ENCODE measurements at places on chromosomes 12 and 14.

DNA sequence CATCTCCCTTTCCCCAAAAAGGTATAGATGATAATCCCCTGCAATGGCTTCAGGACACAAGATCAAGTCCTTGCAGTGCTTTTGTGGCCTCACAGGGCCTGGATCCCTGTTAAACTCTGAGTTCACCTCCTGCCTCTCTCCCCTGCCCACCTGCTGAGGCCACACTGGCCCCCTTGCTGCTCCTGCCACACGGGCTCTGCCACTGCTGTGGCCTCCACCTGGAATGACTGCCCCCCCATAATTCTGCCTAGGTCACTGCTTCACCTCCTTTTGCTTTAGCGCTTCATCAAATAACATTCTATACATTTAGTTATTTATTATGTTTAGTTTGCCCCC lies 653 bp upstream of the IFI27 start:
- DNase-seq: no peak

GRCh38 chr12:52655720-52656124 lies 3.7 kb upstream of the KRT2 start:
- no peak for DNase-seq

- no peak for DNase-seq
Observed at GRCh38 chr12:44076871-44077270, 241.0 kb downstream of the TMEM117 start.

DNA sequence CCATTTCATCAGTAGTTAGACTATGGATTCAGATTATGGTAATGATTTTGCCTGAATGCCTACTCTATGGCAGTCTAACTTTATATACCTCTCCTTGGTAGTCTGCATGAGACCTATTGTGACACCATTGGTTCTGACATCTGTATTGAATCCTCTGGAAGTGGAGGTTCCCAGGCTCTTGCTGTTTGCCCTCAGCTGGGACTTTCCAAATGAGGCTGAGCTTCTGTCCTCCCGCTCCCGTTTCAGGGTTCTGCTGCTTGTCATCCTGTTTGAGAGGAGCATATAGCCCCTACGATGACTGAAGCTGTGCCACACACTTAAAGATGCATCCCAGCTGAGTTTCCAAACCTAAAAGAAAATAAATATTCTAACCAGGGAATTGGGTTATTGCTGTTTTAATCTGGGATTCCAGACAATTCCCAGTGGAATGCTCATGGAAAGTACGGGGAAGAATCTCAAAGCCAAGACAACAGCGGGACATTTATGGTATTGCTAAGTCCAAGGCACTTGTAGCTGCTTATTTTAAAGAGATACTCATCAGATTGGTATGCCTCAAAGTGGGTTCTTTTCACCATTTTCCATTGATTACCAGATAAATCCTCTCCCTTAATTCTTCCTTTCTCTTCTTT lies 105.9 kb downstream of the ETV6 start:
- DNase-seq: peak; percentile 25

GRCh38 chr12:32756476-32757066 lies 874 bp upstream of the YARS2 start:
- peak; percentile 11 for DNase-seq

- peak; percentile 63 for DNase-seq
Observed at GRCh38 chr12:95918194-95918993, 24.0 kb downstream of the CCDC38 start.

GRCh38 chr12:9864913-9865675 lies 4.1 kb downstream of the CLEC2B start:
- DNase-seq: no peak

- no peak for DNase-seq
Observed at GRCh38 chr14:100340423-100340813, 17.3 kb downstream of the SLC25A47 start.

DNA sequence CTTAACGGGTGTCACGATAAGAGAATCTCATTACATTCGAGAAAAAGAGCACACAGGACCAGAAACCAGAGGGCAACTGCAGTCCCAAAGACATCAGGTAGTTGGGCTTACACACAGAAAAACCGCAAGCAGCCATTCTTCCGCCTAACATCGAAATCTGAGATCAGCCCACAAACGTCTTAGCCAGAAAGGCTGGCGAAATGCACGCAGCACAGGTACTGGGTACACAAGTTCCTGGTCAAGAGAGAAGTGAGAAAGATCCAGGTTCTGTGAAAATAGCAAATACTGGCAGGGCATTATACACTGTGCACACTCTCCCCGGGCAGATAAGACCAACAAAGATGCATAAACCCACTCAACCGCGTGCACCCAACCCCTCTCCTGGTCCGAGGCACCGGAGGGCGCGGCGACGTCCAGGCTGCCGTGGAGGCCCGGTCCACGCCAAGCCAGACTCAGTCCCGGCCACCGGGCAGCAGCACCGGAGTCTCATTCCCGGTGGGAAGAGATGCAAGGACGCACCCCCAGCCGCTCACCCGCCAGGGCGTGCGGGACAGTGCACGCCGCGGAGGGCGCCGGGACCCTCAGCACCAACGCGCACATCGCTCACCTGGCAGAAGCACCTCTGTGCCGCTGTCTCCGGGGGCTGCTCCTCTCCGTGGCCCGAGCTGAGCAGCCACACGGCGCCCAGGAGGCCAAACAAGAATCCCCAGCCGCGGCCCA lies 437 bp downstream of the ERO1A start:
- peak; percentile 58 for DNase-seq

- no peak for DNase-seq
Observed at GRCh38 chr12:55666508-55666907, 29.8 kb downstream of the OR10P1 start.

- DNase-seq: peak; percentile 91
Observed at GRCh38 chr14:61145034-61145902, 135.9 kb downstream of the TMEM30B start.

DNA sequence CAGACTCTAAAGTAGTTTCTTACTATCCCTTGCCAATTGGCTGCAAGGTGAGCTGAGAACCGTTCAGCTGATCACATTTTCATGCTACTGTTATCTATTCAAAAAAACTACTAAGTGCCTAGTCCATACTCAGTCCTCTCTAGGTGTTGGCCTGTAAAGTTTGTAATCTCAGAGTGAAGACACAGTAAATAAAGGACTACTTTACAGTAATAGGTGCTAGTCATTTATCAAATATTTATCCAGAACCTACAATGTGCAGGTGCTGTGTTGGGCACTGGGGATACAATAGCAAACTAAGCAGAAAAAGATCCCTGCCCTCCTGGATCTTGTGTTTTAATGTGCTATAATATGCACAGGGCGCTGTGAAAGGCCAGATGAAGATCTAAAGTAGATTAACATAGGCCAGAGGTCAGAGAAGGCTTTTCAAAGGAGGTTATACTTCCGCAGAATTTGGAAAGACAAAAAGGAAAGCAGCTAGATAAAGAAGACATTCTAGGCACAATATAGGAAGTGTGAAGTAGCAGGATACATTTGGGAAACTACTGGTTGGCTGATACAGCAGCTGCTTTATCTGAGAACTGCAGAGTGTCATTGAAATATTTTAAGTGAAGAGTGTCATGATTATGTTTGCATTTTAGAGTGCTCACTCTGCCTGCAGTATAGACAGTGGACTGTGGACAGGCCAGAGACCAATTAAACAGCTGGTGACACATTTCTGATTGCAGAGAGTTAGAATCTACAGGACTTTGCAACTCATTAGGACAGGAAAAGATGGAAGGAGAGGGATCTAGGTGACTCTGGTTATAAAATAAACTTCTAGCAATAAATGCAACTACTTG lies 8.0 kb upstream of the ACTR10 start:
- DNase-seq: no peak

GRCh38 chr14:73468828-73469375 lies 10.6 kb upstream of the NUMB start:
- no peak for DNase-seq

GRCh38 chr12:124131659-124132058 lies 158.6 kb downstream of the ZNF664 start:
- DNase-seq: no peak

- DNase-seq: no peak
Observed at GRCh38 chr14:92451245-92451644, 62.3 kb upstream of the RIN3 start.

DNA sequence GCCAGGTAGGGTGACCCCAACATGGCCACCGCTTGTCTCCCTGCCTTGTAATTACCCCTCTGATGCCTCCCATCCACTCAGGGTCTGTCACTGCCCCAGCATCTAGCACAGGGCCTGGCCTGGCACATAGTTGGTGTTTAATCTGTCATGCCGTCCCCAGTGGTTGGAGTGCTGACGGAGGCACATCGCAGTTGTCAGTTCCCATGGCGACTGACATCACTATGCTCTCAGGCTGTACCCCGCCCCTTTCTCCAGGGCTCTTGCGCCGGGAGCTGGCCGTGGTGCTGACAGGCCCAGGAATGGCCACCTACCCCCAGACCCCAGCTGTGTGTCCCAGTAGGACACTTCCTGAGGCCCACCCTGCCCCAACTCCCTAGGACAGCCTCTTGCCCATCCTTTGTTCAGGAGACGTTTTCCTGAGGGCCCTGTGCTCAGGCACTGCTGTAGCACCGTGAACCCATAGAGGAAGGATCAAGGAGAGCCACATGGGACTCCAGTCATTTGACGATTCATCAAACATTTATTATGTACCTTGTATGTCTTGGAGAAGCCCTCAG lies 23.0 kb downstream of the FAM222A start:
- peak; percentile 35 for DNase-seq

DNA sequence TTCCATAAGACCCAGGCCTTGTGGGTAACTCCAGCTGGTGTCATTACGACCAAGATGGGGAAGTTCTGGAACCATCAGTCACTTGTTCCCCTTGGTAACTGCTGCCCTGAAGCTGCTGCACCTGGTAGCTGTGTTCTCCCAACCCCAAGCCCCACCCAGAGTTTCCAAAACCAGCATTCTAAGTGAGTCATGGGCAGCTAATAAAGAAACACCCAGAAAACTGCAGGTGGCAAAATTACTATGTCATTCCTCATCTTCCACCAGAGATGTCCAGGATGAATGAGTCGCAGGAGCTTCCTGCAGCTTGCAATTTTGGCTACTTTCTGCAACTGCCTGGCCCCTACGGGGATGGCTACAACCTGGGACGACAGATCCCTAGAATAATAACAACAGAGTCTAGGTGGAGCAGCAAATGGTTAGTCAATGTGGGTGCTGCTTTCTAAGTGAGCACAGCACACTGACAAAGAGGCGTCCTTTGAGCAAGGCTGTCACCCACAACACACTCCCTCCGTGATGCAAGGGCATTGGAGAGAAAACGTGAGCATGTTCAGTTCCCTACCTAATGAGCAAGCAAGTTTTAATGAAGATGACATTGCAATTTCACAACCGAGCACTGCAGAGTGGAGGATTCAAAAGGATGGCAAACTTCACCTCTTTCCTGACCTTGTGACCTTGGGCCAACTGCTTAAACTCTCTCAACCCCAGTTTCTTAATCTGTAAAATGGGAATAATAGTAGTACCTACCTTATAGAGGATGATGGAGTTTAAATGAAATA lies 301.4 kb upstream of the NOS1 start:
- peak; percentile 16 for DNase-seq

GRCh38 chr14:92959189-92959531 lies 36.2 kb downstream of the CHGA start:
- DNase-seq: no peak

GRCh38 chr12:59570145-59570544 lies 25.7 kb upstream of the SLC16A7 start:
- DNase-seq: peak; percentile 65

DNA sequence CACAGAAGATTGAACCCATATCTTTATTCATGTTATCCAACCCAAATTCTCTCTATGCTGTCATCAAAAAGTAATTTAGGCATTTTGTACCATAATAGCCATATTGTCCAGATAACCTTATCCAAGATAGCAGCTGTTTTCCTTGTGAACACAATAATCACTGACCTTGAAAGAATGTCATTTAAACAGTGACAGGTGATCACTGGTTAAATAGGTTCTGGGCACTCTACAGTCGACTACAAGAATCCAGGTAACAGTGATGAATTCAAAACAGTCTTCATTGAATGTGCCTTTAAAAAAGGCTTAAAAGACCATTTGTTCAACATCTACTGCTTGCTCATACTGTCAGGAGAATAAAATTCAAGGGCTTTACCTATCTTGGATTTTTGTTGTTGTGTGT lies 4.6 kb upstream of the SPX start:
- DNase-seq: no peak

DNA sequence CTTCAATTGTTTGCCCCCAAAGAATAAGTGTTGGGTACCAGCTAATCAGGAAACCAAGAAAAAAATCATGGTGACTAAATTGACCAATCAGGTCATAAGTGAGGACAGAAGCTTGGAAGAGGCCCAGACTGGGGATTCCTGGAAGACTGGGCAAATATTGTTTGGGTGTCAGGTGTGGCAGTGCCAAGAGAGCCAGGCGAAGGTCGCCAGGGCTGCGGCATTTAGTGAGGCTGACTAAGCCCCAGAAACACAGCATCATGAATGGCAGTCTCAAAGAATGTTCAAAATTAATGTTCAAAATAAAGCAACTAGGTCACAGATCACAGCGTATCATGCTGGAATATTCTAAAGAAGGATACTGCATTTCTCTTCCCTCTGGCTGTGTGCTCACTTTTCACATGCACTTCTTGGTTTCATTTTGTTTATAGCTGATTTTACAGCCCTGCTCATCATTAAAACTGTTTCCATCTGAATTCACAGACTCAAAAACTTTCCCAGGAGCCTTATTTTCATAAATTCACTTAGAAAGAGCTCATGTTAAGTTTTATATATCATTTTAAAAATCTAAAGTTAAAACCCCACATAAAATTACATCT lies 85.3 kb upstream of the OVCH1 start:
- DNase-seq: no peak

- no peak for DNase-seq
Observed at GRCh38 chr12:4118601-4119156, 154.9 kb upstream of the CCND2 start.

DNA sequence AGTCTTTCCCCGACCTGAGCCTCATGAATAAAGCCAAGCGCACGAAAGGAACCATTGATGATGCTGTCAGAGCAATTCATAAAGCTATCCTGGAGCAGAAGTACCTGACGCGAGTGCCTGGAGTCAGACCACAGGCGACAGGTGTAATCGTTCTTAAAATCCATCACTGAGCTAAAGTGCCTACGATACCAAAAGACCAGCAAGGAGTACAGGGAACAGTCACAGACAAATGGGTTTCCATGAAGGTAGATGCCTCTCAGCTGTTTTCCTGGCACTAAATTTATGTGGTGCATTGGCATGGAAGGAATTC lies 1.4 kb upstream of the PCED1B start:
- DNase-seq: no peak

DNA sequence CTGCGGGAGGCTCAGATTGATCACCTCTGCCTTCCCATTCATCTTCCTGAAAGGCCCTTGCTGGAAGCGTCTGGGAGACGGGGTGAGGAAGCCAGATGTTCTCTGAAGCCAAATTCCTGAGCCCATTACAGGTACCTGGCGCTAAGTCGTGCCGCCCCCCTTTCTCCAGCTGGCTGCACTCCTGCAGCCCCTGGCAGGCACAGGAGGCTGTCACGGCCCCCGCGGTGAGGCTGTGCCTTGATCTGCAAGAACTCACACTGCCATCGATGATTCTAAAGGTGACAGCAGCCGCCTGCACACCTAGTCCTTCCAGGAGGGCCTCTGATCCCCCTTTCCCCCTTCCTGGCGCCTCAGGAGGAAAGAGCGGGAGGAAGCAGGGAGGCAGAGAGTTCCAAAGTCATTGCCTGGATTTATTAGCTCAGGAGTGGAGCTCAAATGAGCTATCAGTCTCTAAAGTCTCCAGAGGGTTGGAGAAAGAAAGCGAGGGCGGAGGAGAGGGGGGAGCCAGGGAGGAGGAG lies 106.9 kb downstream of the RFLNA start:
- DNase-seq: no peak

- DNase-seq: peak; percentile 40
Observed at GRCh38 chr12:89346741-89347324, 5.5 kb downstream of the DUSP6 start.

- no peak for DNase-seq
Observed at GRCh38 chr14:45290547-45290946, 37.5 kb upstream of the MIS18BP1 start.

GRCh38 chr14:51431033-51431709 lies 191.1 kb downstream of the TMX1 start:
- peak; percentile 39 for DNase-seq

Data from EL (cell line).